ENCODE measurements at places on chromosomes 5 and 9.

GRCh38 chr9:124869466-124869985, 7.6 kb downstream of the ARPC5L start:
- peak; percentile 60 for DNase-seq

DNA sequence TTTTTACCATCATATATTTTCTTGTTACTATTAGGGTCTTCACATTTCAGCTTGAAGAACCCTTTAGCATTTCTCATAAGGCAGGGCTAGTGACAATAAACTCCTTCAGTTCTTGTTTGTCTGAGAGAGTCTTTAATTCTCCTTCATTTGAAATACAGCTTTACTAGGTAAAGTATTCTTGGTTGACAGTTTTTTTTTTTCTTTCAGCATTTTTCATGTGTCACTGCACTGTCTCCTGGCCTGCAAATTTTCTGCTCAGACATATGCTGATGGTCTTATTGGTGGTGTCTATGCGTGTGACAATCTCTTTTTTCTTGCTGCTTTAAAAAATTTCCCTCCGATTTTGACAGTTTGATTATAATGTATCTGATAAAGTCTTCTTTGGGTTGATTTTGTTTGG, 399.9 kb downstream of the SH3GL2 start:
- no peak for DNase-seq

DNA sequence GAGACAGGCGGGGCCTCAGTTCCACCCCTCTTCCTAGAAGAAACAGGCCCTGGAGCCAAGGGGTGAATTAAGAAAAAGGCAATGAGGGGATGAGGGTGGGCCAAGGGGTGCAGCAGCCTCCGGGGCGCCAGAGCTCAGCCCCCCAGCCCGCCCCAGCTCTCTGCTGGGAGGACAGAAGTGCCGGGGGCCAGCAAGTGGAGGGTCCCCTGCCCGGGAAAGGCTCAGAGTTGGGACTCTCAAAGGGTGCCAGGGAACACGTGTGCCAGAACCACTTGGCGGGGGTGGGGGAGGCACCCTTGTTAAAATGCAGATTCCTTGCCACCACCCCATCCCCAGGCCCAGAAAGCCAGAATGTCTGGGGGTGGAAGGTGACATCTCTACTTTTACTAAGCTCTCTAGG, 67.6 kb upstream of the BARHL1 start:
- DNase-seq, result no peak

DNA sequence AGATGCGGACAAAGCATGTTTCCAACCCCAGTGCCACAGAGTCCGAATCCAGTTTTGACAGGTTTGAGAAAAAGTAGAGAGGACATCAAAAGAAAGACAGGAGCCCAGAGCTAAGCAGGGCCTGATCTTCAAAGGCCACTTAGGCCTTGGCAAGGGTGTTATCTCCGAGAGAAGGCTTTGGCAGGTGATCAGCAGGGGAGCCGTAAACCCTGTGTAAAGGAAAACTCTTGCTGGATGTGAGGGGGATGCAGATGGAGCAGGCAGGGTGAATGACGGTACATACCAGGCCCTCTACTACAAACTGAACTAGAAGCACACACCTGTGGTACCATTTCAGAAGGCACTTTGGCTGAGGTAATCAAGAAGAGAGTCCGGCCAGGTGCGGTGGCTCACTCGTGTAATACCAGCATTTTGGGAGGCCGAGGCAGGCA, 1.4 kb upstream of the HNRNPH1 start:
- DNase-seq, result no peak

DNA sequence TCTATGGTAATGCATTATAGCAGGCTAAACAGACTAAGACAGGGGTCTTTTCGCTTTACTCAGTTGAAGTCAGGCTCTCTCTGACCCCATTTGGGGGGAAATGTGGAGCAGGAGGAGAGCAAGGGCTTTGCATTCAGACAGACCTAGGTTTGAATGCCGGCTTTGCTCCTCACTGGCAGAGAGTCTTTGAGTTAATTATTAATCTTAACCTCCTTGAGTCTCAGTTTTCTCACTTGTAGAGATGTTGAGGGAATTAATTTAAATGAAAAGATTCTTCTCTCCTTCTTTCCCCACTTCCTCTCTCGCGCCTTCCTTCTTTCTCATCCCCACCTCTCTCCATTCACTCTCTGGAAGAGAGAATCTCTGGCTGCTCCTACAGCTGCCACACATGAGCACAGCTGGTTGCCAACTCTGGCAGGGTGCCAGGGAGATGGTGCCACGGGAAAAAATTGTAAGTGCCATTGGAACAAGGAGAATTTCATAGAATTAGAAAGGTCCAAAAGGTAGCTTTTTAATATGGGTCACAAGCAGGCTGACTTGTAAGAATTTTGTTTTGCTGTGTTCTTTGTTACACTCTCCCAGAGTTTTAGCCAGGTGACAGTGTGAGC, 25.2 kb upstream of the GLRA1 start:
- no peak for DNase-seq

GRCh38 chr9:129307227-129307970, 129.3 kb upstream of the IER5L start:
- DNase-seq, result no peak

DNA sequence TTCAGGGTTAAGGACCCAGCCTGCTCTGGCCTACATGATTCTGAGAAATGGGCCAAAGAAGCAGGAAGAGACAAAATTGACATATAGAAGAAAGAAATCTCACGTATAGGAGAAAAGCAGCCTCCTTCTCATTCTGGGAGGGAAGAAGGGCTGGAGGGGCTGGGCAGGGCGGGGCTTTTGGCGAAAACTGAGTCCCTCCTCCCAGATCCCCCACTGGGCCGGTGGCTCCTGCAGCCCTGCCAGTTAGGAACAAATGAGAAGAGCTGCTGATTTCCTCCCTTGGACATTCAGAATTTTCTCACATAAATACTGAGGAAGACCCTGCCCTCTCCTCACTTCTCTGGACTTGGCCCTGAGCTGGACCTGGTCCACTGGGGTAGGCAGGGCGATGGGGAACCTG, at the start of gene WNT8A:
TSS of gene WNT8A (plus strand) at position 332 of the 400 bp plus-strand sequence. CDS start 95 bp downstream, outside the sequence.
- DNase-seq, result no peak

DNA sequence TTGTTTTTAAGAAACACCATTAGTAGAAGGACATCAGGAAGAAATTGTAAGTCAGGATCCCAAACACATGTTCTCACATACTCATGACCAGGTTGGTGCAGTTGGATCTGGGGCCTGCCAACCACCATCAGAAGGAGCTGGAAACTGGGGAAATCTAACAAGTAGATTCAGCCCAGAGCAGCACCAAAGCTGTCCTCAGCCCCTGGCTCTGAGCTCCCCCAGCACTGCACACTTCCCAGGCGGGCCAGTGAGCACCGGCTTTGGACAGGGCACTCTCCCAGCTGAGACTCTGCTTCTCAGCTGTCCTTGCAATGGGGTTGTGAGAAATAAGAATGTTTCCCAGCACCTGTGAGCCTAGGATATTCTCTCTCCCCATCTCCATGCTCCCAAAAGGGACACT, 162.5 kb downstream of the PAX5 start:
- DNase-seq, result no peak

- DNase-seq, result no peak
These were observed 696.5 kb downstream of the EFNA5 start for GRCh38 chr5:106974272-106974671.

DNA sequence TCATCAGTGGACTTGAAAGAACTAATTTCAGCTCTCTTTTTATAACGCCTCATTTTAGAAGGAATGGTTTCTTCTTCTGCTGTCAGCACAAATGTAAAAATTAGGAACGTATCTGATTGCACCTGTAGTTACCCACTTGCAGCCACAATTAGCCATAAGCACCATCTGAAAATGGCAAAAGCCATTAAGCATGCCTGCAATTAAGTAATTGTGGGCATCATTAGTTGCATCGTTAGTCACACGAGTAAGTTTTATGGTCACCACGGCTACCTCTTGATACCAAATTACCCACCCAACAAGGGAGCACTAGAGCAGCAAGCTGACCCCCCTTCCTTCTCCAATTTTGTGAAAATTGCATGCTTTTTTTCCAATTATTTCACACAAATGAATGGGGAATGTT, 25.8 kb upstream of the SLC44A1 start:
- no peak for DNase-seq

DNA sequence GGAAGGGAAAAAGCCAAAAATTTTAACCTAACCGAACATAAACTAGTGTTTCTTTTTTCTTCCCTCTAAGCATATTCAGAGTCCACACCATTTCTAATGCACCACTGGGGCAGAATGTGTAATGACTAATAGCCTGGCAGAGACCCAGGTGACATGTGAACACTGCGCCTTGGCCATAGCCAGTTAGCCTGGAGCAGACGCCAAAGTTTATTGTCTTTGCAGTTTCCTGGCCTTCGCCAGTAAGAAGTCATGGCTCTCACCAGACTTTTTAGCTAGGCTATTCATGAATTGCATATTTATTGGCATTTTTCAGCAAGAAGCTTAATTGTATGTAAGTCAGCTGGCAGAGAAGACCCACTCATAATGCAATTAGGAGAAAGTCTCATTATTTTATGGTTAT, 182.8 kb upstream of the SLC27A6 start:
- DNase-seq, result no peak

DNA sequence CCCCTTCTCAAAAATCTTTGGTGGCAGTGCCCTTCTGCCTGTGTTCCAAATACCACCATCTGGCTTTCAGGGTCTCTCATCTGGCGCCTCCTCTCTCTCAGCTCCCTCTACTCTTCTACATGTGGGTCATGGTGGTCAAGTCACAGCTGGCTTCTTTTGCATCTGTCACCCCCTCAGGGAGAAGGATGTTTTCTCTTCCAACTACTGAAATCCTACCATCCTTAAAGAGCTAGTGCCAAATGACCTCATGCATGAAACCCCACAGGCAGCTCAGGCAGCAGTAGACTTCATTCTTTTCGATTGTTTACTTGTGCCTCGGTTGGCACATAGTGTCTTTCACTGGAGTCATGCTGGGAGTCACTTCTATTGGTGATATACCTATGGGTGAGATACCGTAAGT, 219.2 kb downstream of the DCP2 start:
- DNase-seq, result no peak

DNA sequence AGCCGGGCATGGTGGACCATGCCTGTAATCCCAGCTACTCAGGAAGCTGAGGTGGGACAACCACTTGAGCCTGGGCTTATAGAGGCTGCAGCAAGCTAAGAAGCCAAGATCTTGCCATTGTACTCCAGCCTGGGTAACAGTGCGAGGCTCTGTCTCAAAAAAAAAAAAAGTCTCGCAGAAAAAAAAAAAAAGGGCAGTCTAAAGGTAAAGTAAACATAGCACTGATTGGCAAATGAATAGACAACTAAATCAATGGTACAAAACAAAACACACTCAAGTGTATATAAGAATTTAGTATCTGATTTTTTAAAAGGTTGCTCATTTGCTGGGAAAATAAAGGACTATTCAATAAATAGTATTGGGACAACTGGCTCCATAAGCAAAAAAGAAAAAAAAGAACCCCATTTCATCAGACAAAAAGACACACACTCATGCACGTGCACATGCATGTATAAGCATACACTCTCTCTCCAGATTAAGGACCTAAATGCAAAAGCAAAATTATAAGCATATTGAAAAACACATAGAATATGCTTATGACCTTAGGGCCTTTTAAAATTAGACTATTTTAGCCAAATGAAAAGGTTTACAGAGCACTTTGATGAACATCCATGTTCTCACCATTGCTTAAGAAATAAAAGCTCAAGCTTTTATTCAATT, 5.7 kb downstream of the IL6ST start:
- no peak for DNase-seq

GRCh38 chr9:124834591-124834990, 18.7 kb upstream of the WDR38 start:
- DNase-seq, result no peak

DNA sequence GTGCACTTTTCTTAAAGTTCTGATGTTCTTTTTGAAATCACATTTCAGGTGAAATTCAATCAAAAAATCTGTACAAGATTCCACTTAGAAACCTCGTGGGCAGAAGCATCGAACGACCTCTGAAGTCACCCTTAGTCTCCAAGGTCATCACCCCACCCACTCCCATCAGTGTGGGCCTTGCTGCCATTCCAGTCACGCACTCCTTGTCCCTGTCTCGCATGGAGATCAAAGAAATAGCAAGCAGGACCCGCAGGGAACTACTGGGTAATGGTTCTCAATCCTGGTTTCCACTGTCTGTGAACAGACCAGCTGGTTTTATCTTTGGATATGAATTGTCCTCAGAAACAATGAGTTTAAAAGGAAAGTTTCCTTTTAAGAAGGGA, 8.1 kb upstream of the SLC2A8 start:
- no peak for DNase-seq

DNA sequence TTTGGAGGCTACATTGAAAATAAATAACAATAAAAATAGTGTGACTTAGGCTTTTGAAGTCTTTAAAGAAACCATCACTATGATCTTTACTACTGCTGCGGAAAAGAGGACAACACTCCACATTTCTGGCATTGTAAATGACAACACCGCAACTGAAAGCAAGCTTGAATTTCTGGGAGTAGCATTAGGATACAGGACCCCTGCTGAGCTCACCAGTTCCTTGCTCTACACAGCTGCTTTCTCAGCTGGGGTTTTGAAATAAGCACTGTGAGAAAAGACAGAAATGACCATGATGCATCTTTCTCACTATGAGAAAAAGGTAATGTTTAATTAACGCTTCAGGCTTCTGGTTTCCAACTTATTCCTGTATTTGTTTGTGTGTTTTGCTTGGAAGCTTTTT, 168.0 kb downstream of the TAF11L14 start:
- DNase-seq, result no peak

GRCh38 chr5:171484460-171484899, 65.0 kb downstream of the FGF18 start:
- peak; percentile 35 for DNase-seq

DNA sequence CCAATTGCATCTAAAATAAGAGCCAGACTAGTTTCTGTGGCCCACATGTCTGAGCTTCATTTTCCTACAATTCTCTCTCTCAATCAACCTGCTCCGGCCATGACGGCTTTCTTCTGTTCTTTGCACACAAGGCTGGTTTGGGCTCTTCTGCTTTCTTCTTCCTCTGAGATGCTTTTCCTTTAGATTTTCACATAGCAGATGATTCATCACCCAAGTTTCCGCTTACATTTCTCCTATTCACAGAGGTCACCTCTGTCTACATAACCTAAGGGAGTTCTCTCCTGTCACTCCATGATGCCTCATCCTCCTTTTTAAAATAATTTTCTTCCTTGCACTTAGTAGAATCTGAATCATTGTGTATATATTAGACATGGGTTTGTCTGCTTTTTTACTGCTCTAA, 334.6 kb upstream of the TUSC1 start:
- no peak for DNase-seq

- no peak for DNase-seq
These were observed 262.5 kb downstream of the ELAVL2 start for GRCh38 chr9:23563517-23563916.

GRCh38 chr5:144179226-144179625, 8.6 kb downstream of the KCTD16 start:
- DNase-seq, result no peak
